ENCODE measurements at places on chromosomes 1 and 21.

DNA sequence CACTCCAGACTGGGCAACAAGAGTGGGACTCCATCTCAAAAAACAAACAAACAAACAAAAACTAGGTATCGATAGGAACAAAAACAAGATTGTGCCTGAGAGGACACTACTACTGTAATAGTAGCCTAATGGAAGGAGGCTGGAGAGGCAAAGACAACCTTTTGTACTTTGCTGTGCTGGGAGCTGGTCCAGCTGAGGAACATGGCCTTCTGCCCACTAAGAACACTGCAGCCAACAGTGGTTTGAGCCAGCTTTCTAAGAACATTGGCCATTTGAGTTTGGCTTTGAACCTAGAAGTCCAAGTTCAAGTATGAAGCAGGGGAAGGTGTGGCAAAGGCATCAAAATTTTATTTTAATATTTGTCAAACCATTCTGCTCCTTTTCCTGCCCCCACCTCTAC is 22.7 kb upstream of the RGS8 start:
- no peak for DNase-seq

GRCh38 chr21:27535188-27535587 is 568.3 kb upstream of the ADAMTS5 start:
- no peak for DNase-seq

- DNase-seq, result no peak
Measured at GRCh38 chr1:8031176-8031785, 5.2 kb upstream of the ERRFI1 start.

- DNase-seq, result no peak
Measured at GRCh38 chr1:90220941-90221693, 226.2 kb downstream of the ZNF326 start.

GRCh38 chr1:197771386-197771785 is 3.9 kb downstream of the DENND1B start:
- no peak for DNase-seq

GRCh38 chr1:43957407-43958040 is 10.8 kb downstream of the IPO13 start:
- no peak for DNase-seq

All from activated T-cell treated with anti-CD3 and anti-CD28 coated beads for 1 hour (primary cell).